ENCODE measurements at places on chromosomes 6 and 20. TPM values are rescaled to one million over a fixed set of nuclear protein-coding genes. Genes with fewer than 3 reads are reported as not detected.
A peak's percentile ranks its signal among the peaks of the same experiment; 100 is the strongest.

Gene TMC2
- polyA plus RNA-seq = not detected

Gene CDH4
- polyA plus RNA-seq = not detected

Gene PNPLA1
- not detected for polyA plus RNA-seq

DNA sequence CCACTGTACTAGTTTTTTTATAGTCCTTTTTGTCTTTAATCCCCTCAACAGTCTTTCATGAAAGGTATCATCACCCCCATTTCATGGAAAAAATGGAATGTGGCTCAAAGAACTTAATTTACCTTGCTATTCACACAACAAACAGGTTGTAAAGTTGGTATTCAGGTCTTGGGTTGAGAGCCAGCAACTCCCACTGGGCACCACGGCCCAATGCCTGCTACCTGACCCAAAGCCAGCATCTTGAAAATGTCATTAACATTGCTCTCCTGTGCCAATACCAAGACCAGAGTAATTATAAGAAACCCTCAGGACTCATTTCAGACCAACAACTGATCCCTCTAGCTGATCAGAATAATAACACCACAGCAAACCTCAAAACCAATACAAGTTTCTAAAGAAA is 75.7 kb downstream of the METTL24 start:
- peaks cover 4% of the 10 kb centered on the region for H3K4me1 ChIP-seq
- no peak for DNase-seq
- no peak overlapping the region for H3K4me3 ChIP-seq
- H3K27ac ChIP-seq = no peak overlapping the region
- H3K36me3 ChIP-seq = no peaks in the 10 kb centered on the region

DNA sequence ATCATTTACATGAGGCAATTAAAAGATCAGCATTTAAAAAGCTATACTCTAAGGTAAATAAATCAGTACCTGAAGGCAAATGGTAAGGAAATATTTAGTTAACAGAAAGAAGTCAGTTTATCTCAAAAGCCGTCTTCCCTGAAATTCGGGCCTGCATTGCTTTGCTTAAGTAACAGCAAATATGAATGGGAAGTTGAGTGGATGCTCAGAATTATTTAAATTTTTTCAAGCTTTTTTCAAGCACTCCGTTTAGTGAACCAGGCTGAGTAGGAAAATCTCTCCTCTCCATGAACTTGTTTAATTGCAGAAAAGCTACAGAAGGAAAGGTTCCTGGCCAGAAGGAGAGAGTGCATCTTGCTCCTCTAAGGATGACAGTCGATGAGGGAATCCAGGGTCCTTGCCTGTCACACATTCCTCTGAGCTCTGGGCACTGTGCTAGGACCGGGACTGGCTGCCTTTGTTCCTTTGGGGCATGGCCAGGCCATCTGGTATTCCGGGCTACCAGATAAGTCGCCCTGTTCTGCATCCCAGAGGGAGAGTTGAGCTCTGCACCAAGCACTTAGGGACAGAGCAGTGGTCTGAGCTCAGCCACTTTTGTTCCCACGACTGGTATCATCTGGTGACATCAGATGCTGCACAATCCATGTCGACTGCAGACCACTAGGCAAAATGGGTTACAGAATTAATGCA is 77.6 kb downstream of the RIN2 start:
- no peaks in the 10 kb centered on the region for H3K36me3 ChIP-seq
- peaks cover 19% of the 10 kb centered on the region for H3K4me1 ChIP-seq
- no peaks in the 10 kb centered on the region for H3K27me3 ChIP-seq
- H3K27ac ChIP-seq = peak overlapping the region; percentile 60

DNA sequence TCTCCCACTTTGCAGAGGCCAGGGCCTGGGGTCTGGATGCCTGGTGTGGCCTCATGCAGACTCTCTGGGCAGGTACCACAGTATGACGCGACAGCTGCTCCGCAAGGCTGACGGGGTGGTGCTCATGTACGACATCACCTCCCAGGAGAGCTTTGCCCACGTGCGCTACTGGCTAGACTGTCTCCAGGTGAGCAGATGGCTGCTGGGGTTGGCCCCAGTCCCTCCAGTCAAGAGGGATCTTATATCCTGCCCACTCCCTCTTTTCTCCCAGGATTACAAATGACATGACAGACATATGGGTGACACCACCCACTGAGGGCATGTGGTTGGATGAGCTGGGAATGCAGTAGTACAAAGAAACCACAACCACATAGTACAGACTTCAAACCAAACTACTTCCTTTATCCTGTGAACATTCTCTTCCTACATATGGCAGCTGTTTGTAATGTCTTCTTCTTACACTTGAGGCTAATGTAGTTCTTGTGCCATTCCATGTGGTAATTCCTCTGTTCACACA is 29.9 kb downstream of the RAB44 start:
- H3K27me3 ChIP-seq = no peaks in the 10 kb centered on the region
- no peak overlapping the region for H3K4me3 ChIP-seq
- DNase-seq = no peak
- H3K4me1 ChIP-seq = no peaks in the 10 kb centered on the region
- H3K27ac ChIP-seq = no peak overlapping the region
- no peaks in the 10 kb centered on the region for H3K36me3 ChIP-seq

DNA sequence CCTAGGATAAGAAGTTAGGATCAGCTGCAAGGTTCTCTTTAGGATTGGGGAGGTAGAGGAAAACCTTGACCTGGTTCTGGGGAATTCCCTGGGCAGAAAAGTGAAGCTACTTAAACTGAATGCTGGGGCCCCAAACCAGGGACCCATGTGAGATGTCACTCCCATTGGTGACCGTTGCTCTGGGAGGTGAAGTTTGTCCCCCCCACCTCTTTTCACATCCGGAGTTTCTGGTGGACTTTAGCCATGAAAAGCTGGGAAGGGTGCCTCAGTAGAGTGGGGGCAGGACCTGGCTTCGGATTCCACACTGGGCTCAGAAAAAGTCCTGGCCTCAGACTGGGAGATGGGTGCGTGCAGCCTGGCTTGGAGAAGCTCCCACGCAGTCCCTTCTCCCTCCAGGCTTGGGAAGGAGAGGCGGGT is 13.2 kb downstream of the TJAP1 start:
- no peaks in the 10 kb centered on the region for H3K36me3 ChIP-seq
- no peak for DNase-seq
- H3K4me1 ChIP-seq = peaks cover 27% of the 10 kb centered on the region
- H3K27me3 ChIP-seq = no peaks in the 10 kb centered on the region
- H3K4me3 ChIP-seq = no peak overlapping the region

DNA sequence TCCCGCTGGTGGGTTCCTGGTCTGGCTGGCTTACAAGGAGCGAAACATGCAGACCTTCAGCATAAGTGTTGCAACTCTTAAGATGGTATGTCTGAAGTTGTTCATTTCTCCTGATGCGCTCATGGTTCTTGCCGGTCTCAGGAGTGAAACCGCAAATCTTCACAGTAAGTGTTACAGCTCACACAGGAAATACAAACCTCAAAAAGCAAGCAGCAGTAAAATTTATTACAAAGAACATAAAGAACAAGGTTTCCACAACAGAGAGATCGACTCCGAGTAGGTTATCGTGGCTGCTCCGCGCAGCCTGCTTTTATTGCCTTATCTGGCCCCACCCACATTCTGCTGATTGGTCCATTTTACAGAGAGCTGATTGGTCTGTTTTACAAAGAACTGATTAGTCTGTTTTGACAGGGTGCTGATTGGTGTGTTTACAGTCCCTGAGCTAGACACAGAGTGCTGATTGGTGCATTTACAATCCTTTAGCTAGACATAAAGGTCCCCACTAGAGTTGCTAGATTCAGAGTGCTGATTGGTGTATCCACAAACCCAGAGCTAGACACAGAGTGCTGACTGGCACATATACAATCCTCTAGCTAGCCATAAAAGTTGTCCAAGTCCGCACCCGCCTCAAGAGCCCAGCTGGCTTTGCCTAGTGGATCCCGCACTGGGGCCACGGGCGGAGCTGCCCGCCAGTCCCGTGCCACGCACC is 39.2 kb downstream of the TRIM27 start:
- H3K4me1 ChIP-seq = no peaks in the 10 kb centered on the region
- peak overlapping the region; percentile 48 for H3K27ac ChIP-seq
- peak overlapping the region; percentile 23 for H3K4me3 ChIP-seq
- no peaks in the 10 kb centered on the region for H3K36me3 ChIP-seq
- peak; percentile 39 for DNase-seq

- DNase-seq = no peak
- H3K36me3 ChIP-seq = peaks cover 17% of the 10 kb centered on the region
- H3K27ac ChIP-seq = peak overlapping the region; percentile 3
Measured at GRCh38 chr20:1390581-1391403, 2.1 kb downstream of the FKBP1A start.

DNA sequence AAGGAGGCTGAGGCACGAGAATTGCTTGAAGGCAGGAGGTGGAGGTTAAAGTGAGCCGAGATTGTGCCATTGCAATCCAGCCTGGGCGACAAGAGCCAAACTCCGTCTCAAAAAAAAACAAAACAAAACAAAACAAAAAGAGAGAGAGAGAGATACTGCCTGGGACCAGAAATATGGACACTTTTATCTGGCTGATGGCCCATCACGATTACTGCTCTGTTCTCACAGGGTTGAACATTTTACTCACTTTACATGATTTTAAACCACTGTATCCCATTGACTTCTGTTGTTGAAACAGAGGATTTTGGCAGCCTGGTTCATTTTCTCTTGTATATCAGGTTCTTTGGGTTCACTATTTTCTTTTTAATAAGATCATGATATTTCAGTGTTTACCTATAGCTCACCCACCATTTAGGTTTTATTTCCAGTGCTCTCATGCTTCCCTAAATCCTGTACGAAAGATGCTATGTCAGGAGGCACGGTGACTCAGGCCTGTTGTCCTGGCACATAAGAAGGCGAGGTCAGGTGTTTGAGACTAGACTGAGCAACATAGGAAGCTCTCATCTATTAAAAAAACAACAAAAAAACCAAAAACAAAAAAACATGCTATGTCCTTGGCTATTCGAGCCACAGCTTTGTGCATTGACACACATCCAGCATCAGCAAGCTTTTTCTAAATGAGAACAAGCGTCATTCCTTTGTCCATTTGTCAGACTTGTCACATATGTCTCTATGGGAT is 34.5 kb upstream of the RREB1 start:
- DNase-seq = no peak
- no peaks in the 10 kb centered on the region for H3K4me1 ChIP-seq
- no peaks in the 10 kb centered on the region for H3K36me3 ChIP-seq
- no peak overlapping the region for H3K4me3 ChIP-seq
- no peaks in the 10 kb centered on the region for H3K27me3 ChIP-seq

Gene PDE7B
- 2.2 TPM for polyA plus RNA-seq

Gene SIGLEC1
- polyA plus RNA-seq = not detected

- no peaks in the 10 kb centered on the region for H3K4me1 ChIP-seq
- DNase-seq = no peak
Measured at GRCh38 chr6:168447700-168448099, 6.7 kb downstream of the SMOC2 start.

- no peaks in the 10 kb centered on the region for H3K27me3 ChIP-seq
- no peak overlapping the region for H3K27ac ChIP-seq
- H3K4me1 ChIP-seq = peaks cover 23% of the 10 kb centered on the region
- peaks cover 13% of the 10 kb centered on the region for H3K36me3 ChIP-seq
Measured at GRCh38 chr20:32467506-32468312, 109.6 kb downstream of the ASXL1 start.

DNA sequence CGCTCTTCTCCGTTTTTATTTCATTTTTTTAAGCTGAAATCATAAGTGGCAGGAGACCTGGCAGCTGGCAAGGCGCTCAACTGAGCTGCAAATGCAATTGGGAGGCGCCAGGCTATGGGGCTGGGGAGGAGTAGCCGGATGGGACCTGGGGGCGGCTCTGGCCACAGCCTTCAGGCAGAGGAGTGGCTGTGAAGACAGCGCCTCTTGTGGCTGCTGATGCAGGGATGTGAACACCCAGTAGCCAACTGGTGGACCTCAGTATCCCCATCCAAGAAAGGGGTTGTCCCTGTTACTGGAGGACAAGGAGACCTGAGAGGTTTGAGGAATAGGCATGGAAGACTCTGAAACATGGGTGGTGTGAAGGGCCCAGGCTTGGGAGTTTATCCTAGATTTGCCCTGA is 12.6 kb downstream of the KCNK17 start:
- H3K36me3 ChIP-seq = no peaks in the 10 kb centered on the region
- no peak for DNase-seq
- no peaks in the 10 kb centered on the region for H3K4me1 ChIP-seq
- no peak overlapping the region for H3K27ac ChIP-seq

DNA sequence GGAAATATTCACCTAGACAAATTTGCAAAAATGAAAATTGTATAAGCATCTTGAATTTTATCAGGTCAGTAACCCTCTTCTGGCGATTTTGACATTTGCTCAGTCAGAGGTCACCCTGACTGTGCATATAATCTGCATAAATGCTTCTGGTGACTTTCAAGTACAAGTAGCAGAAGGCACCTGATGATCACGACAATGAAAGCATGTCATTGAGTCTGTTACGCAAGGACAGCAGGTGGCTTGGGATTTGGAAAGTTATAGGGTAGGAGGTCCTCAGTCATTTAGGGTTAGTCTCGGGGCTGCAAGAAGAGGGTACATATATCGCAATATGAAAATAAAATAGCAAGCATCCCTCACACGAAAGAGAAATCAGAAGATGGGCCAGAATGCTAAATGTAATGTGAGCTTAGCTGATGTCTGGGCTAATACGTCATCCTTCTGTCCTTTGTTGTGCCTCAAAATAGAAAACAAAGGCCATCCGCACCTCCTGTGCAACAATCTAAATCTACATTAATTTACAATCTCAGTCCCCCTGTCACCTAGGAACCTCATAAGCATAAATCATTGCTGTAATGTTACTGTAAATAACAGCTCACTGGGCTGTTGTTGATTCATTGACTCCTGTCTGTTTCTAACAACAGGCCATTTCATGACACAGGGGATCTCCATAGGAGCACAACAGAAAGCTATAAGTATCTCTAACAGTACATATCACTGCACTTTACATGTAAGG is 155.2 kb upstream of the RSPO3 start:
- H3K36me3 ChIP-seq = no peaks in the 10 kb centered on the region
- no peak for DNase-seq
- no peaks in the 10 kb centered on the region for H3K4me1 ChIP-seq

Gene CDH26
- 0.13 TPM for polyA plus RNA-seq

Gene CRISP2
- not detected for polyA plus RNA-seq

GRCh38 chr6:94196891-94197290 is 777.5 kb upstream of the EPHA7 start:
- no peak for DNase-seq
- no peaks in the 10 kb centered on the region for H3K27me3 ChIP-seq
- H3K27ac ChIP-seq = no peak overlapping the region
- H3K4me1 ChIP-seq = no peaks in the 10 kb centered on the region
- no peak overlapping the region for H3K4me3 ChIP-seq

DNA sequence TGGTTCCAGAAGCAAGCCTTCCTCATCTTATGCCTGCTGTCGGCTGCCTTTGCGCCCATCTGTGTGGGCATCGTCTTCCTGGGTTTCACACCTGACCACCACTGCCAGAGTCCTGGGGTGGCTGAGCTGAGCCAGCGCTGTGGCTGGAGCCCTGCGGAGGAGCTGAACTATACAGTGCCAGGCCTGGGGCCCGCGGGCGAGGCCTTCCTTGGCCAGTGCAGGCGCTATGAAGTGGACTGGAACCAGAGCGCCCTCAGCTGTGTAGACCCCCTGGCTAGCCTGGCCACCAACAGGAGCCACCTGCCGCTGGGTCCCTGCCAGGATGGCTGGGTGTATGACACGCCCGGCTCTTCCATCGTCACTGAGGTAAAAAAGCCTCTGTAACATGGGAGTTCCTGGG is 366 bp downstream of the SLC22A1 start:
- H3K36me3 ChIP-seq = no peaks in the 10 kb centered on the region
- H3K4me3 ChIP-seq = no peak overlapping the region
- no peak for DNase-seq
- H3K4me1 ChIP-seq = no peaks in the 10 kb centered on the region
- H3K27me3 ChIP-seq = no peaks in the 10 kb centered on the region

- DNase-seq = no peak
- H3K27me3 ChIP-seq = no peaks in the 10 kb centered on the region
- H3K27ac ChIP-seq = no peak overlapping the region
- H3K36me3 ChIP-seq = no peaks in the 10 kb centered on the region
Measured at GRCh38 chr20:58649288-58650180, 1.5 kb upstream of the STX16 start.

Gene SEMG1
- not detected for polyA plus RNA-seq
